ENCODE measurements at places on chromosomes 13 and 19.

GRCh38 chr13:96700657-96701056, 293.6 kb downstream of the OXGR1 start:
- no peak for DNase-seq

DNA sequence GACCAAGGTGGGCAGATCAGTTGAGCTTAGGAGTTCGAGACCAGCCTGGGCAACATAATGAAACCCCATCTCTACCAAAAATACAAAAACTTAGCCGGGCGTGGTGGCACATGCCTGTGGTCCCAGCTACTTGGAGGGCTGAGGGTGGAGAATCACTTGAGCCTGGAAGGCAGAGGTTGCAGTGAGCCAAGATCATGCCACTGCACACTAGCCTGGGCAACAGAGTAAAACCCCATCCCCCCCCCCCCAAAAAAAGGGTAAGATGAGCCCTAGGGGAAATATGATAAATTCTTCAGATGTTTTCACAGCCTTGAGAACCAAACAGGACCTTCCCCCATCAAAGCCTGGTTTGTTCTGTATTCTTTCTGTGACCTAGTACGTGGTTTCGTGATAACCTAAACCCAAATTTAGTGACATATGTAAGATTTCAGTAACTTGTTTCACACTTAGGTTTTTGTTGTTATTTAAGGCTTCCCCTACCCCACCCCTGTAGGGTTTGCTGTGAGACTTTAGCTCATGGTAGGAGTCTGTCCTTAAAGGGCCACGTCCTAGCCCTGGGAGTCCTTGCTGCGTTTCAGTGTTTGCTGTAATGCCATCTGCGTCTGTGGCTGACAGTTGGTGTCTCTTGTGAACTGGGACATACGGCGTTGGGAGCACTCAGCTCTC, 49.6 kb downstream of the MYO9B start:
- DNase-seq = no peak

- DNase-seq = no peak
Measured at GRCh38 chr13:23984546-23984945, 87.2 kb upstream of the C1QTNF9B start.

GRCh38 chr19:33718651-33719254, 77.9 kb upstream of the KCTD15 start:
- no peak for DNase-seq

- no peak for DNase-seq
Measured at GRCh38 chr13:110811008-110811720, 97.7 kb downstream of the ING1 start.

- DNase-seq = no peak
Measured at GRCh38 chr13:31242367-31242766, 42.6 kb downstream of the B3GLCT start.

DNA sequence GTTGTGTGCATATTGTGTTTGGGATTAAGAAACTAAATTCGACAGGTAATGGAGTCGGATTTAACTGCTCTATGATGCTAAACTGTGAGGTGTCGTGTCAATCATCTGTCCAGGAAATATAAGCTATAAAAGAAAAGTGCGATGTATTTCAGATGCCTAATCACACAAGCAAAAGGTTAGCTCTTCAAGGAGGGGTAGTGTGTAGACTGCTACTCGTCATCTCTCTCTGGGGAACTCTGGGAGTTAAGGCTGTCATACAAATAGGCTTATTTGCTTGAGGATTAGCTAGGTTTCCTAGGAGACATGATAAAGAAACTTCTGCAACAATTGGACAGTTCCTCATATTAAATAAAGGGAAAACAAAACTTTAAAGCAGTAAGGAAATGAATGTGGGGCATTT, 462.1 kb downstream of the OLFM4 start:
- no peak for DNase-seq

DNA sequence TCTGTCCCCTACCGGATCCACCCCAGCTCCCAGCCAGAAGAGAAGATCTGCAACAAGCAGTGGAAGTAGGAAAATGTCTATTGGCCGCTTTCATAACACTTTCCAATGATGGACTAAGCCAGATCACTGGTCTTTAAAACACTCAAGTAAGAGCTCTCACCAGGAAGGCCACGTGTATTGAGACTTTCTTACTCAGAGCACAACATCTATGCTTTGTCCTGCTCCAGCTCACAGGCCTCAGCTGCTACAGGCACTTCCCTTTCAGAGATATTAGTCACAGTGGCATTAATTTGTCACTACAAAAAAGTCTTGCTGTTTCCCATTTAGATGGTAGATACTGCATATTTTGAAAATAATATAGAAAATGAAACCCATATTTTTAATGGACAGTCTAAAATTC, 164.2 kb downstream of the ABCC4 start:
- DNase-seq = no peak

DNA sequence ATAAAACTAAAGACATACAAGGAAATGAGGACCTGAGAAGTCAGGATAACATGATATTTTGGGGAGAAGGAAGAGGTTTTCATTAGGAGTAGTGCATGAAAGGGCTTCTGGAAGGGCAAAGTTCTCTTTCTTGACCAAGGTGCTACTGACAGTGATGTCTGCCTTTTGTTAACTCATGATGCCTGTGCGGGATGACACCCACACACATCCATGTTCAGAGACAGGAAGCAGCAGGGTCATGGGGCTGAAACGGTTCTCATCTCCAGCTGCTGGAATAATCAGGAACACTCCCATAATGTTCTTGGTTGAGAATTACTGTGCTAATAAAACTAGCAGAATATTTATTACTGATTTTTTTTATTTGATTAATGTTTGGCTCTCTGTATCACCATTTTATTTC, 29.1 kb downstream of the KCNC3 start:
- no peak for DNase-seq

DNA sequence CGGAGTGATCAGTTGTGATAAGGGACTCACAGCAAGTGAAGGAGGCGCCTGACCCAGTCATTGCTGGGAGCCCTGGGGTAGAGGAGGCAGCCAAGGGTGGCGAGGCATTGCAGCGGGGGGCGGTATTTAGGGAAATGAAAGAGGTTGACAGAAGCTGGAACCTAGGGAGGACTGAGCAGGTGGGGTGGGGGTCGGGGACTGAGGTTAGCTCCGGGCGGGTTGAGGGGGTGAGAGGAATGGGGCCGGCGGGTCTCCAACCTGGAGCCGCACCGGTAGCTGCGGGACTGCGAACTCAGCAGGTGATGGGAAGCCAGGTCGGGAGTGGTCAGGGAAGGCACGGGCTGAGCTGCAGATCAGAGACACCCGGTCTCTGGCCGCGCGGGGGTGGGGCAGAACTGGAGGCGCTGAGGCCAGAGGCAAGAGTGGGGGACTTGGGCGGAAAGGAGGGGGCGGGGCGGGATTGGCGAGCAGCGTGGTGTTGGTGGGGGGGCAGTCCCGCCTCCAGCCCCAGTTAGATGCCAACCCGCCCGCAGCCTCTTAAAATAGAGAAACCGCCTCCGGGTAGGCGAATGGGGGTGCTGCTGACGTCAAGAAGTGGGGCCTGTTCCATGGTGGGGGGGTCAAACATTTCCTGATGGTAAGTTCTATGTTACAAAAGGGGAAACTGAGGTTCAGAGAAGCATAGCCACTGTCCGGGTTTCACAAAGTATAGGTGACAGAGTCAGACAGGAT, 1.5 kb downstream of the MAST3 start:
- DNase-seq = no peak

- DNase-seq = no peak
Measured at GRCh38 chr13:108044954-108045353, 170.4 kb downstream of the LIG4 start.

GRCh38 chr13:111422348-111422747, 101.9 kb downstream of the TEX29 start:
- no peak for DNase-seq

- no peak for DNase-seq
Measured at GRCh38 chr19:39195755-39196154, 1.0 kb upstream of the NCCRP1 start.

DNA sequence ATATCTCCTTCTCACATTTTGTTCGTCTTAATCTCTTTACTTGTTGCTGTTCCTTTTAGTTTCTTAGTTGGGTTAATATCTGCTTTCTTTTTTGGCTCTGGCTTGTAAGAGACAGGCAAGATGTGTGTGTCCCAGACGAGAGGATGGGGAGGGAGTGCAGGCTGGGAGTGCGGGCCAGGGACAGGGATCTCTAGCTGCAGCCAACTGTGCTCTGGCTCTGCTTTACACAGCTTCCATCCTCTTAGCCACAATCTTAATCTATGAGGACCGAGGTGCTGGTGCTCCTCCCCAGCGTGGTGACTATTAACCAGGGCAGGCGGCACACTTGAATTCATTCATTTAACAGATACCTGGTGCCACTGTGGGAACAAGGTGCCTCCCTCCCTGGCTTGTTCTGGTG, 70.9 kb upstream of the WASF3 start:
- DNase-seq = no peak

GRCh38 chr13:30552567-30552966, 65.2 kb upstream of the USPL1 start:
- DNase-seq = no peak

DNA sequence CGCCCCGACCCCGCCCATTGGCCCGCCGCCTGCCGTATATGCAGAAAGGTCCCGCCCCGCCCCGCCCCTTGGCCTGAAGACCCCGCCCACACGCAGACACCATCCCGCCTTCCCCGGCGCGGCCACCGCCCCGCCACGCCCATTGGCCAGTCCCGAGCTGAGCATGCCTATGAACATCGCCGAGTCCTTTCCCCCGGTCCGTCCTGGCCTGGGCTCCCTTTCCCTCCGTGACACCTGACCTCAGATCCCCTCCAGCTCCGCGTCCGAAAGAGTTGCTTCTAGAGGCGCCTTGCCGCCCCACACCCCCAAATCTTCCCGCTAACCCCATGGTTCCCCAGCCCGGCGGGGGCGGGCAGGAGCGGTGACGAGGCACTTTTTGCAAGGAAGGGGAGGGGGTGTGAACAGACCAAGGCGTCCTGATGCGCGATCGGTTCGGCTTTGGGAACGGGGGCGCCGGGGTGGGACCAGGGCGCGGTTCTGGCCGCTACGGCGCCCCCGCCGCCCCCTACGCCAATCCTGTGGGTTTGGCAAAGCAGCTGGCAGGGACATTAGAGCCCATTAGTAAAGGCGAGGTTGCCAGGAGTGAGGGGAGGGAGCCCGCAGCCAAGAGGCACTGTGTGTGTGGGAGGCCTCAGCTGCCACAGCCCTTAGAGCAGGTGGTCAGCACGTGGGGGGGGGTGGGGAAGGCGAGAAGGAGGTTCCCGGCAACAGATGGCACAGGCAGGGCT, 406 bp upstream of the NUMBL start:
- peak; percentile 89 for DNase-seq
